ENCODE measurements at places on chromosomes 12 and 14. TPM values are rescaled to one million over a fixed set of nuclear protein-coding genes. Genes with fewer than 3 reads are reported as not detected.

DNA sequence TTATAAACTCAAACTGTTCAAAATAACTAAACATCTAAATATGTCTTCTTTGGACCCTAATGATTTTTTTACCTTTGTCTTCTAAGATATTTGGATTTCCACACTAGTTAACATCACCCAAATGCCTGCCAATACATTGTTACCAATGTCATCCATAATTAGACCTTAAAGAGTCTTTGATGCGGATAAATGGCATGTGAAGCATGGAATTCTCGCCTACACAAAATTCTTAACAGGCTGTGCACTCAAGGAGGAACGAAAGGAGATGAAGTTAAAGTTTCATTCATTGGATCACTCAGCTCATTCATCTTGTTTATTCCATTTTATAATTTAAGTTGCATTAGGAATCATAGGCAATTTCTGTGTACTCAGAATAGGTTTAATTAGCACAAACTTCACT is 219.7 kb downstream of the ACSS3 start:
- no peak overlapping the region for H3K4me3 ChIP-seq
- H3K4me1 ChIP-seq: no peaks in the 10 kb centered on the region
- no peaks in the 10 kb centered on the region for H3K36me3 ChIP-seq
- H3K27ac ChIP-seq: no peak overlapping the region

DNA sequence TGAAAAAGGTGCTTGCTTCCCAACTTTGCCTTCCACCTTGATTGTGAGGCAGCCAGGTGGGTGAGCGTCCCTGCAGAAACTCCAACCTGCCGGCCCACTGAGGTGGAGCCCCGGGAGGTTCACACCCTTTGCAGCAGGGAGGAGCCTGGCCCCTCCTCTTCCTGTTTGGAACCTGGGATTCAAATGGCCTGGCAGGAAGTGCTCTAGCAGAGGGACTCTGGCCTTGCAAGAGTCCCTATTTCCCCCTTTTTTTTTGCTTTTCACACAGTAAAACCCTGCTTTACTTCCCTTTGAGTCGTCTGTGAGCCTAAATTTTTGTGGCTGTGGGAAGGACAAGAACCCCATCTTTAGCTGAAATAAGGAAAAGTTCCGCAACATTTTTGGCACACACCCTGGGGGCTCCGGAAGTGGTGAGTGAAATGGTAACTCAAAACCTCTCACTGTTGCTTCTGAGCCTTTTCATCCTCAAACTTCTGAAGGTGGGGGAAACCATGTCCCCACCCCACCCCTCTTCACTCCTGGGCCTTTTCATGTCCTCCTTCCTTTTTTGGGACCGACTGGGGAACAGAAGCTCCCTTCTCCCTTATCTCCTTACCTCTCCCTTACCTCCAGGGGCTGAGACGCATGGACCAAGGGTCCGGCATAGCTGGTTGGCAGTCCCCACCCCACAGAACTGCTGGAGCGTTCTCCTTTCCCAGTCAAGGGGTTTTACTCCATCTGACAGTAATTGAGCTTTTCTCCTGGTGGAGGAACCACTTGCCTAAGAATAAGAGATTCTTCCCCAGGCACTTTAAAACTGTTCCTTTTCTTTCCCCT is 102.0 kb downstream of the KCNMB4 start:
- no peaks in the 10 kb centered on the region for H3K4me1 ChIP-seq
- H3K4me3 ChIP-seq: peak overlapping the region; percentile 57
- no peak for DNase-seq

GRCh38 chr14:92263681-92264080 is 59.3 kb upstream of the SLC24A4 start:
- H3K4me1 ChIP-seq: peaks cover 11% of the 10 kb centered on the region
- no peaks in the 10 kb centered on the region for H3K36me3 ChIP-seq
- no peak for DNase-seq
- H3K4me3 ChIP-seq: no peak overlapping the region
- H3K27me3 ChIP-seq: peaks cover 1% of the 10 kb centered on the region

The NUDT4 gene
- 91.7 TPM for total RNA-seq

The MGP gene
- total RNA-seq: 0.26 TPM

GRCh38 chr12:28232211-28232928 is 42.1 kb downstream of the CCDC91 start:
- H3K36me3 ChIP-seq: no peaks in the 10 kb centered on the region
- H3K4me1 ChIP-seq: no peaks in the 10 kb centered on the region
- no peaks in the 10 kb centered on the region for H3K27me3 ChIP-seq
- DNase-seq: no peak
- H3K27ac ChIP-seq: no peak overlapping the region

The MED6 gene
- total RNA-seq: 48.4 TPM

GRCh38 chr14:47852278-47852677 is 176.9 kb upstream of the MDGA2 start:
- no peak overlapping the region for H3K4me3 ChIP-seq
- H3K27ac ChIP-seq: no peak overlapping the region
- no peaks in the 10 kb centered on the region for H3K36me3 ChIP-seq
- no peaks in the 10 kb centered on the region for H3K4me1 ChIP-seq
- H3K27me3 ChIP-seq: no peaks in the 10 kb centered on the region

- H3K27me3 ChIP-seq: no peaks in the 10 kb centered on the region
- no peak for DNase-seq
- H3K36me3 ChIP-seq: no peaks in the 10 kb centered on the region
- no peaks in the 10 kb centered on the region for H3K4me1 ChIP-seq
- no peak overlapping the region for H3K27ac ChIP-seq
- H3K4me3 ChIP-seq: no peak overlapping the region
Measured at GRCh38 chr14:42047421-42048055, 440.9 kb downstream of the LRFN5 start.

The ZDHHC22 gene
- 12.0 TPM for total RNA-seq

The DBX2 gene
- total RNA-seq: not detected

The PRR4 gene
- 3.7 TPM for total RNA-seq

- no peaks in the 10 kb centered on the region for H3K27me3 ChIP-seq
- H3K36me3 ChIP-seq: no peaks in the 10 kb centered on the region
- DNase-seq: peak; percentile 42
- H3K27ac ChIP-seq: no peak overlapping the region
Measured at GRCh38 chr14:89899917-89900663, 54.4 kb downstream of the EFCAB11 start.

DNA sequence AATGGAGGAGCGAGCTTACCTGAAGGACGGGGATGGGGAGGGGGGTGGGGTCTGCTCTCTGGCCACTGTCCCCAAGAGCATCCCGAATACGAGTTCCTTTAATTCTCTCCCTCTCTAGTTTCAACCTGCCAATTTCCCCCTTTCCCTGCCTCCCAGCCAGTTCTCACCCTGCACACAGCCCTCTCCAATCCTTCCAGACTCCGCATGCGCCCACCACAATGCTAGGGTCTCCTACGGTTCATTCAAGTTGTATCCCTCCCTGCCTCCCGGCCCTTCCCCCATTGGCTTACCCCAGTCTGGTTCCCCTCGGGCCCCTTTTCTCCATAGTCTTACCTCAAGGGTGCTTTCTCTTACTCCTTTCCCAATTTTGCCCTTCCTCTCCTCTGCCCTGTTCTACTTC is 708 bp upstream of the IGFBP6 start:
- DNase-seq: no peak
- peaks cover 24% of the 10 kb centered on the region for H3K27me3 ChIP-seq
- peak overlapping the region; percentile 88 for H3K4me3 ChIP-seq
- peaks cover 34% of the 10 kb centered on the region for H3K4me1 ChIP-seq
- no peaks in the 10 kb centered on the region for H3K36me3 ChIP-seq
- H3K27ac ChIP-seq: no peak overlapping the region

DNA sequence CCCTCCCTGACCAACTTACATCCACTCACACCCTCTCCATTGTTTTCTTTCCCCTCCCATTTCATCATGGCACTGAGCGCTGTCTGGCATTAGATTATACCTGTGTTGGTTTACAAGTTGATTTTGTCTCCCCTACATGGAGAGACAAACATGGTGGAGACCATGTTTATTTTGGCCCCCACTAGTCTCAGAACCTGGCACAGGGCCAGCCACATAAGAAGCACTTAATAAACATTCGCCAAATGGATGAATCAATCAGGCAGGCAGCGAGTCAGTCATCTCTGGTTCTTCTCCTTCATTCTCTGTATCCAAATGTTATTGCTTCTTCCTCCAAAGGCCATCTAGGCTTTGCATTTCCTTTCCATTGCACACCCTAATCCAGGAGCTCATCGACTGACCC is 177.4 kb downstream of the DPF3 start:
- no peak for DNase-seq
- H3K27me3 ChIP-seq: no peaks in the 10 kb centered on the region
- H3K36me3 ChIP-seq: no peaks in the 10 kb centered on the region
- peaks cover 2% of the 10 kb centered on the region for H3K4me1 ChIP-seq
